Right atrium auricular region (tissue), 2 donors: ENCODE measurements at places on chromosomes 11 and 22. TPM values are rescaled to one million over a fixed set of nuclear protein-coding genes. Genes with fewer than 3 reads are reported as not detected.
A peak's percentile ranks its signal among the peaks of the same experiment; 100 is the strongest.

DNA sequence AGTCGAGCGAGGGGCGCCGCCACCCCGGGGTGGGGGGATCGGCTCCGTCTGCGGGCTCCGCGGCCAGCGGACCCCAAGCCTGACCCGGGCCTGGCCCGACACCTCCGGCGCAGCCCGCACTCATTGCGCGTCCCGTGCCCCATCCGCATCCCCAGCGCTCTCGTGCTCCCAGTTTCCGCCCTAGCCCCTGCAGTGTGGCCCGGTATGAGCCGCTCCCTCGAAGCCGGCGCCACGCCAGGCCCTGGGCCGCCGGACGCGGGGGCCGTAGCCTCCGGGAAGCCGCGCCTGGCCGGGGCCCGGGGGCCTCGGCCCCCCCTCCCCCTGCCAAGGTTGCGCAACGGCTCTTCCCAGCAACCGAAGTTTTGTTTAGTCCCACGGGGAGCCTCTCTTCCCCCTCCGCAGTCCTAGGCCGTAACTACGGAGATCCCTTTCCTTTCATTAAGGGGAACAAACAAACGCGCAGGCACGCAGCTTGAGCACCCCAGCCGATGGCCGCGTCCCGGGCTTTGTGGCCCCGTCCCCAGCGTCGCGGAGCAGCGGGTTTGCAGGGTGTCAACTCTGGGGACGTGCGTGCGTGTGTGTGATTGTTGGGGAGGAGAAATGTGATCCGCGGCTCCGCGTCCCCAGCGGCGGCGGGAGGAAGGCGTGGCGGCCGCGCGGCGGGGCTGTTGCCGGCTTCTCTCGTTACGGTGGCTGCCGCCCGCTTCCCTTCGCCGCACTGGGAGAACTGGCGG, 883 bp downstream of the HIPK3 start:
- H3K4me3 ChIP-seq: peak overlapping the region; percentile 97
- DNase-seq: peak; percentile 91
- H3K27ac ChIP-seq: peak overlapping the region; percentile 100
- no peaks in the 10 kb centered on the region for H3K27me3 ChIP-seq
- no peaks in the 10 kb centered on the region for H3K4me1 ChIP-seq

- H3K4me1 ChIP-seq: no peaks in the 10 kb centered on the region
- no peak for DNase-seq
These were observed 773.2 kb downstream of the DLG2 start for GRCh38 chr11:84853841-84854497.

DNA sequence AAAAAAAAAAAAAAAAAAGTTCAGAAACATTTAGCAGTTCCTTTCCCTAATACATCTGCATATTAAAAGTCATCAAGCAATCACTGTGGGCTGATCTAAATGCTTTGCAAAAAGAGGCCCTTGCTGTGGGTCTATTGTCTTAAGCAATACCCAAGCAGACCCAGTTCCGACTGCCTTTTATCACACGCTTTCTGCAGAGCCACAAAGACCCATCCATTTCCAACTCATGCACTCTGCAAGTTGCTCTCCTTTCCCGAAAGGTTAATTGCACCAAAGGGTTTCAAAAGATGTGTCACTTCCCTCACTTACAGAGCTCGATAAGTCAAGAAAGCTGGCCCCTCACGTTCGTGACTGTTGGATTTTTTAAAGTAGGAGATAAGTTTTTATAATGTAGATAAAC, 138.9 kb downstream of the MPPED1 start:
- no peak for DNase-seq
- H3K4me3 ChIP-seq: no peak overlapping the region
- no peaks in the 10 kb centered on the region for H3K27me3 ChIP-seq
- H3K4me1 ChIP-seq: no peaks in the 10 kb centered on the region
- no peak overlapping the region for H3K27ac ChIP-seq
- no peaks in the 10 kb centered on the region for H3K36me3 ChIP-seq

DNA sequence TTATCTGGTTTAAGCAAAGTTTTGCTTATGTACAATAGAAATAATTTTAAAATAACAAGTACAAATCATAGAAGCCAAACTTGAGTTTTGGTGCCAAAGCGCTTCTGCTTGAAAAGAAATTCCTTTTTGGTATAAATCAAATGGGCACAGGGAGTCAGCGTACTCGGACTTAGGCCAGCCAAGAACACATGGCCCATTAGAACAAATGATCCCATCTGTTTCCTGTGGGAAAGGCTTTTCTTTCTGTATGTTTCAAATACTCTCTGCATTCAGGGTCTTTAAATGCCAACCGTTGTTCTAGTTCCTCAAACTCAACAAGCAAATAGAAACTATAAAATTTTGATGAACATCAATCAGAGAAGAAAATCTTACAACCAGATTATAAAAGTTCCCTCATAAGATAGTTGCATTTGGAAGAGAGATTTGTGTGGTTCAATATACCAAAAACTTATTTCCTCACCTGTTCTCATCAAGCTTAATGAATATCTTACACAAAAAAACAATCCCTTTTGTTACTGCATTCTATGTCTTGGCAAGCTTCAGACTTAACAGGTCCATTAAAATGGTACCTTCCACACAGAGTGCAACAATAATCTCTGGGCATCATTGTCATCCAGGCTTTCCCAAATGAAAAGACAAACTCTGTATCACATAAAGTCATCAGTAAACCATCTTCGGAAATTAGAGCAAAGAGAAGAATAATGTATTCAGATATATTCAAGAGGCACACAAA, 739.8 kb upstream of the API5 start:
- H3K27me3 ChIP-seq: no peaks in the 10 kb centered on the region
- no peak overlapping the region for H3K4me3 ChIP-seq
- H3K36me3 ChIP-seq: no peaks in the 10 kb centered on the region
- DNase-seq: no peak

The PRR33 gene
- 0.33 TPM for total RNA-seq

The GRAMD4 gene
- 31.6 TPM for total RNA-seq

The GLB1L3 gene
- total RNA-seq: not detected
